ENCODE measurements at places on chromosomes 4 and X. TPM values are rescaled to one million over a fixed set of nuclear protein-coding genes. Genes with fewer than 3 reads are reported as not detected.

Gene TREX2
- not detected for total RNA-seq

Gene SERPINA7
- 0.06 TPM for total RNA-seq

Gene NMU
- total RNA-seq, result 5.1 TPM

Gene BANK1
- 1.4 TPM for total RNA-seq

Gene ARR3
- not detected for total RNA-seq

Gene STOX2
- 31.1 TPM for total RNA-seq

Gene GAGE12F
- not detected for total RNA-seq

Gene PIM2
- total RNA-seq, result 10.3 TPM

Gene MAGEA9B
- not detected for total RNA-seq

DNA sequence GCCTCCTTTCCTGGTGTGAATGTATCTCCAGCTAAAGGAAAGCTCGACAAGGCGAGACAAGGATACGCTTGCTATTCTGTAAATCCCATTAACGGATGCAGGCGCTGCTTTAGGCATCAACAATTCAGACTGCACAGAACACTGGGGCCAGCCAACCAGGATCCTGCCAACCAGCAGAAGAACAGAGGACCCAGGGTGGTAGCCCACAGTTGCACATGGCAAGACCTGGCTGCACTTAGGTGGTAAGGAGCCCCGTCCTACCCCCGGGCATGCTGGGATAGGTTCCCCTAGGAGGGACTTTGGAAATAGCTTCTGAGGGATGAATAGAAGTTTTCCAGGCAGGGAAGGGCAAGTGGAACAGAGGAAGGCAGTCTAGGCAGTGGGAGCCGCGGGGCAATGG, 20.7 kb downstream of the PSAPL1 start:
- no peak for DNase-seq

GRCh38 chrX:136130931-136131833, 16.2 kb upstream of the FHL1 start:
- no peak for DNase-seq

- DNase-seq, result no peak
Observed at GRCh38 chr4:88952081-88952480, 104.9 kb downstream of the FAM13A start.

GRCh38 chrX:39903937-39904336, 193.8 kb downstream of the BCOR start:
- no peak for DNase-seq

- DNase-seq, result no peak
Observed at GRCh38 chr4:177718514-177718913, 276.3 kb upstream of the AGA start.

DNA sequence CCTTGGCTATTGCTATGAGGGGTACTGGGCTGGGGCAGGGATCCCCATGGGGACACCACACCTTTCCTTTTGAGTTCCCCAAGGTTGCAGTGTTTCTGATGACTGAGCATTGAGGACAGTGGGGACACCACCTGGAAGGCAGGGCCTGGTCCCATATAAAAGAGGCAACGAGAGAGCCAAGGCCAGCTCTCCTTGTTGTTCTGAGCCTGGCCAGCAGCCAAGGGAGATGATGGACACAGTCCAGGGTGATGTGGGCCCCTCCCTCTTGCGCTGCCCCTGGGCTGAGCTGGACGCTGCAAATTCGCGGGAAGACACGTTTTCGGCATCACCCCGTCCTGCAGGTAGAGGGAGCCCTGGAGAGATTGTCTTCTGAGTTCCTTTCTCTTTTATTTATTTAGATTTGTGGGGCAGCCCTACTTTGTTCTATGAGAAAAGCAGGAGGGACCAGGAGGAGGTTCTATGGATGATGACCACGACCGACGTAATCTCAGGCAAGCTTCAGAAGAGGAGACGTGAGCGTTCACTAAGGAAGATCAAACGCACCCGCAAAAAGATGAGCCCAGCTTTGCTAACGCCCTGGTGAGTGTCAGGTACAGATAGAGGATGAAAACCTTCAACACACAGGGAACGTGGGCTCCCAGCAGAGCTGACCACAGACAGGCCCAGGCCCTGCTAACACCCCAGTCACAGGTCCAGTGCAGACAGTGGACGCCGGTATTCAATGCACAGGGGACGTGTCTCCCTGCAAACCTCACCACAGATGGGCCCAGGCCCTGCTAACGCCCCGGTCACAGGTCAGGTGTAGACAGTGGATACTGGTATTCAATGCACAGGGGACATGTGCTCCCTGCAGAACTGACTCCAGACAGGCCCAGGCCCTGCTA, 97.4 kb downstream of the SHOX start:
- DNase-seq, result no peak

DNA sequence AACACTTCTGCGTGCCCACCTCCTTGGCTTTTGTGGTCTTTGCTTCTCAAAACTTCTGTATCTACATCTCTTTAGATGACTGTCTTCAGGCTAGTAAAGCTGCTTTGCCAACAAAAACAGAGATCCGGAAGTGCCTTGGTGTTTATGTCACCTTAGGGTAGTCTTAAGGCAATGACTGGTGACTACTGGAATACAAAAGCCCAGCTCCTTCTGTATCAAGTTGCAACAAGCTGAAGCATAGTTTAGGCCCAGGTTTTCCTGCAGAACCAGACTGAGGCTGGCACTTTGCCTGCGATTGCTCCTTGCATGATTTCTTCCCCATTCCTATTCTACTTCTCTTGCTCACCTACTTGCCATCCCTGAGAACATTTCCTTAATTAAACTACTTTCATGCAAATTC, 333.8 kb downstream of the DMD start:
- DNase-seq, result no peak

GRCh38 chrX:17550011-17550410, 175.0 kb downstream of the NHS start:
- DNase-seq, result no peak

DNA sequence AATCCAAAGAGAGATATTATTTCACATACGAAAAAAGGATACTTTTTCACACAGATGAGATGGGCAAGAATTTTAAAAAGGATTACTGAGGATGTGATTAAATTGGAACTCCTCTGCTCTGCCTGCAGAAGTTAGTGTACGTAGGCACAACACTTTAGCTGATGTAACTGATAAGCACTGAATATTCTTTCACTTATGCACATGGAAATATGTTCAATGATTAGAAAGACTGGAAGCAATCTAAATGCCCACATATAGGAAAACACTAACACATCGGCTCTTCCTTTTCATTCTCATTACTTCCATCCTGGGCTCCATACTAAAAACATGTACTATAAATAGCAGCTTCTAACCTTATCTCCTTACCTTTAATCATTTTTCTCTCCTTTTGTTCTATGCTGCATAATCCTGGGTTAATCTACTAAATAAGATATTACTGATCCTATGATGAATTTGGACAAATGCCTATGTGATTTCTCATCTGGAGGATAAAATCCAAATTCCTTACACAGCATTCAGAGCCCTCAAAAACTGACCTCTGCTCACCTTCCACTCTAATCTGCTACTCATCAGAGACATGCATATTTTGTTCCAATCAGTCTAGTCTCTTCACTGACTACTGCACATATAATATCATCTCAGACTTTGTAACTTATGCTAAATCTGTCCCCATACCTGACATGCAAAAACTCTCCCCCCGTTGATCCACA, 197.8 kb downstream of the PDGFC start:
- DNase-seq, result no peak

- DNase-seq, result no peak
Observed at GRCh38 chr4:144903953-144904711, 193.9 kb downstream of the ANAPC10 start.

- no peak for DNase-seq
Observed at GRCh38 chr4:5992171-5992827, 25.9 kb downstream of the C4orf50 start.

GRCh38 chrX:71282514-71283402, 677 bp upstream of the NONO start:
- no peak for DNase-seq

DNA sequence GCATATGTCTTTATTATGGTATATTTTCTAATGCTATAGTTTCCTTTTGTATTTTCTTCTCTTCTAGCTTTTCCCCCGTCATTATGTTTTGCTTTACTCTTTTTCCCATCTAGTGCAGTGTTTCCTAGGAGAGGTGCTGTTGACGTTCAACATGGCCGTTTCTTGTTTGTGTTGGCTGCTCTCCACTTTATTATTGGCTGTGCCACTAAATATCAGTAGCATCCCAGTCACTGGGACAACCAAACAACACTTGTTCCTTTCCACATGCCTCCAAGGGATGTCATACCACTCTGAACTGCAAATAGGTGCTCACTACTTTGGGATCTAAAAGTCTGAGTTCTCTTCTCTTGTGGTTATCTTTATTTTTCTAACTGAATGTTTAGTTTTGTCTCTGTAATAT, 26.5 kb downstream of the GBA3 start:
- no peak for DNase-seq

DNA sequence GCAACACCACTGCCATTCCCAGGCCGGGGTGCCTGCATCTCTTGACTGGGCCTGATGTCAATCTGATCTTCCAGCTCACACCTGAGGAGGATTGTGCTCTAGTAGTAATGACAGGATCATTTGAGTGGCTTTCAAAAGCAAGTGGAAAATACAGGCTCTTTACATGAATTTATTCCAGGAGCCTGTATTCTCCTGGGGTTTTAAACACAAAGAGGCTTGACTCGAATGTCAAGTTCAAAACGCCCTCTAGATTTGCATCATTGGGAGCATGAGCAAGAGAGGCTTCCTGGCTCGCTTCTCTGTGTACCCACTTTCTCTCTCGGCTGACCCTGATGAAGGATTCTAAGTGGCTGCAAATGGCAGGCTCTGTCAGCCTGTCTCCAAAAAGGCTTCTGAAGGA, 199.5 kb upstream of the PUDP start:
- DNase-seq, result no peak

DNA sequence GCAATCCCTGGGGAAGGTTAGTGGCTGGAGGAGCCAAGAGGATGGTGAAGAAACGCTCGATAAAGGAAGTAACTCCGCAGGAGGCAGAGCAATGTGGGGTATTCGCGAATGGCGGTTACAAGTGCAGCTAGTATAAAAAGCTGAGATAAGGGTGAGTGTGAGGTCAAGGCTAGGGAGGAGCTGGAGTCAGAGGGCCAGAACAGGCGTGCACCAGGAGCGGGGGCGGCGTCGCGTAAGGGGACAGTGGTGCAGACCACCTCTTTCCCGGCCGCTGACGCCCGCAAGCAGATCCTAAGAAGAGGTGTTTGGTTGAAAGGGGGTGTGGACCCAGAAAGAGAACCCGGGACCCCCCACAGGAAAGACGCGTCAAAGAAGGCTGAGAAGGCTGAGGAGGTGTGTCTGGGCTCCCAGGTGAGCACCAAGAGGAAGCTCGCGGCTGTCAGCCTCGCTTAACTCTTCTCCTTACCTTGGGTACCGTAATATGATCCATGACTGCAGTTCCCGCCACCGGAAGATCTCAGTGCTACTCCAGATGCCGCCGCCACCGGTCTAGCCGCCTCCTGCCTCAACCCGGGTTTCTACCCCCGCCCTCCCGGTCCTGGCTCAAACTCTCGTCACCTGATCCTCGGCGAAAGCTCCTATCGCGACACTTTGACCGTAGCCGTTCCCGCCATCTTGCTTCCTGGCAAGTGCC, at the start of gene MTMR8:
TSS of gene MTMR8 (minus strand) at position 579 of the 694 bp plus-strand sequence. CDS start at position 490, 89 bp downstream.
- DNase-seq, result peak; percentile 50

DNA sequence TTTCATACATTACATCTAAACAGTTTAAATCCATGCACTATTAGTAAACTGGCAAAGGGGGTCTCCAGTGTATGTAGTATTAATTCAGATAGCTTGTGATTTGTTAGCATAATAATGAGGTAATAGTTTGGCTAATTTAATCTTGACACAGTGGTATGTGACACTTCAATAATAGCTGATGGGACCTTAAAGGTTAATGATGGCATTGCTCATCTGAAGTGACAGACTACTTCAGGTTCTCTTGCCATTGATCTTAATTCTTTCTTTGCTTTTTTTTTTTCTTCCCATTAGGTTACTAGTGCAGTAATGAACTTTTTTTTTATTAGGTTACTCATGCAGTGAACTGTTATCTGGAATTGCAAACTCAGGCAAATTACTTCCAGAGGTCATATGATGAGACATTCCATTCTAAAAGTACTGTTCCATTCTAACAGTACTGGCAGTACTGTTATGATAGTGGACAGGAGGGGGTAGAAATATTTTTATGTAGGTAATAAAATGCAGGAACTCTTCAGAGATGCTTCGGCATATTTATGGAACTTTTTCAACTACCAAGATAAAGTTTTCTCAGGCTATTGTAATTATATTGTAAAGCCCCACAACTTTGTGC, 911.3 kb upstream of the LCORL start:
- DNase-seq, result no peak

GRCh38 chrX:51866210-51866609, 27.2 kb upstream of the MAGED1 start:
- no peak for DNase-seq

- DNase-seq, result no peak
Observed at GRCh38 chr4:123218981-123219380, 177.6 kb upstream of the SPRY1 start.

DNA sequence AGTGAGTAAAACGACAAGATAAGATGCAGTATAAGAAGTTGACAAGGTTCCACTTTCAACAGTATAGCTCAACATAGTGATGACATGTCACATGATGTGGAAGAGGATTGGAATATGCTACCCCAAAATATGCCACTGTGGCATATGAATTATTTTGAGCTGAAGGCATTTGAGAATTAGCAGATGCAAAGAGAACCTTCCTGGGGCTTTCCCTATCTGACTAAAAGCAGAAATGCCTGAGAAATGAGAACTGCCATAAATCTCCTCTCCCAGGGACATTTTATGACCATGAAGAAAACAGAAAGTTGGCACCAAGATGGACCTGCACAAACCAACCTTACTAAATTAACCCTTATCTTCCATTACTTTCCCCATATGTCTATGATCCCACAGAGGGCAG, 24.8 kb downstream of the CDKN2AIP start:
- no peak for DNase-seq

GRCh38 chr4:127229855-127230608, 402.7 kb upstream of the INTU start:
- DNase-seq, result no peak

DNA sequence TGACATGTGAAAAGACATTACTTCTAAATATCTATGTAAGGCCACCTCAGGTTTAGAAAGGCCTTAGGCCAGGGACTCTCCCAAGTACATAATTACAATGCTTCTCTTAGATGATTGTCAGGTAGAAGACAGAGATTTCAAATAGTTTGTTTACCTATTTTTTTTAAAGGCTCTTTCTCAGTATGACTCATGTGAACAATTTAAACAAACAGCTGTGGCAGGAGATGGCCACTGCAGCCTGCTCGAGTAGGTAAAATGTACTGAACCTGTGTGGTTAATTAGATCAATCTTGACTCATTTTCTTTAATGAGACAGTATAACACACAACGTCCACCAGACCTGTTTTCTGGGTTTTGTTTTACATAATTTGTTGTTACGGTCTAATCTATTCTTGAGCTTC, 50.2 kb downstream of the LEF1 start:
- no peak for DNase-seq

- no peak for DNase-seq
Observed at GRCh38 chrX:15894724-15895123, 40.1 kb upstream of the AP1S2 start.

- no peak for DNase-seq
Observed at GRCh38 chr4:52572936-52573485, 86.1 kb downstream of the USP46 start.

GRCh38 chr4:146049802-146050201, 111.2 kb upstream of the ZNF827 start:
- no peak for DNase-seq

All from spinal cord (tissue), 10 donors.